ENCODE measurements at places on chromosomes 7 and 10.

DNA sequence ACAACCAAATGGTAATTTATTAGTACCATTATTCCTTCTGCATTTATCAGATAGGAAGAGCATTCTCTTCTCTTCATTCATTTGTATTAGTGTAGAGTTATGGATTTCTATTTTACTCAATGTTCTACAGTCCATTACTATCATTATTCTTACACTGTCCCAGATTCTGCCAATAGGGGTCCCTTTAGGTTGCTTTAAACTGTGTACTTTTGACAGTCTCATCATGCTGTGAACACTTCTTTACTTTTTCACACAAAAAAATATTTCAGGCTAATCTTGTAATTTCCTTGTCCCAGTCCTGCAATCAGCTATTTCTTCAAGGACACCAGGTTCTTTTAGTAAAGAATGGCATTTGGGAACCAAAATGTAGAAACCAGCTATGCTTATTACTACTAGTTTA lies 99.3 kb downstream of the ZNF248 start:
- no peak for DNase-seq

DNA sequence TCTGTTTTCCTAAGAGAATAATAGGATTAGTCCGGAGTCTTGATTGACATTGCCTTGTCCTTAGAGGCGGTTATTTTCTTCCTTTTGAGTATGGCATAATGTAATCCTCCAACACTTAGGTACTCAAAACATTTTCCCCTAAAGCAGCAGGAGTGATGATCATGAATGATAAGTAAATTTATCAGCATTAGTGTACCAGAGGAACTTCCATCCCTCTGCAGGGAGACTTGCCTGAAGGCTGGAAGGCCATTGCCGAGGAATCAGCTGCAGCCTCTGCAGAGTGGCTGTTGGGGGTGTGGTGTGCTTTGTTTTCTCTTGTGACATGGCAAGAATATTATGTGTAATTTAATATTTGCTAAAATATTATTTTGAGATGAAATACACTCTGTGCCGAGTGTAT lies 56.8 kb downstream of the RAB11FIP2 start:
- DNase-seq, result no peak

DNA sequence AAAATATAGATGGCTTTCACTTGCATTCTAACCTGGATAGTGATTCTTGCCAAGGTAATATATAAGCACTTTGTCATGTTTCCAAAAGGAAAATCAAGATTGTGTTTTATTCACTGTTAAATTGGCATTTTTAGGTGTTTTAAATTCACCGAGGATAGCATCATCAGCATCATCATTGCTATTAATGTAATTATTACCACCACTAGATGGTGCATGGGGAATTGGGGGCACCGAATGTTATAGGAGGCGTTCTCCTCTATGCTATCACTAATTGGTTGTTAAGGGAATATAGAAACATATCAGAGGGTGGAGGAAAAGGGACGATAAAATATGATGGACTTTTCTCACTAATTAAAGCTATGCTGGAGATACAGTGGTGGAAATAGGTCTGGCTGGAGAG lies 95.5 kb downstream of the CELF2 start:
- no peak for DNase-seq

- DNase-seq, result no peak
Observed at GRCh38 chr7:149569726-149570422, 72.3 kb upstream of the ZNF746 start.

DNA sequence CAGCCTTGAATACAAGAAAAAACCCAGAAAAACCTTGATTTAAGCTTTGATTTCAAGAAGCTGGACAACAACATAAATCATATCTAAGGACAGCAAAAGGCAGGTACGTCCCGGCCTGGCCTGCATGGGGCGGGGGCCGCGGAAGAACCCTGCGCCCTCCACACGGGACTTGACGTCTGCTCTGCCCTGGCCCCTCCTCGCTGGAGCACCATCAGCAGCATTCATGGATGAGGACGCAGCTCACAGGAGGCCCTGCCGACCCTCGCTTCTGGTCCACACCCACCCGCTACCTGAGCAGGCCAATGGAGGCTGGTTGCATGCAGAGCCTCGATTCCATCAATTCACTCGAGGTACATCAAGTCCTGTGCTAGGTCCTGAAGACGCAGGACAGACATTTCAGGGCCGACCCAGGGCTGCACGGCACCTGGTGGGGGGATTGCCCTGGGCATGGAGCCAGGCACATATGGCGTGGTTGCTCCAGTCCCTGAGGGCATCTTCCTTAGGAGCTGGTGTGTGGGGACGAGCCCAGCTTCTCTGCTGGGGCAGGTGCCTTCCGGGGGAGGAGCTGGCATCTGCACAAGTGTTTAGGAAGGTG lies 63.1 kb upstream of the NKX6-2 start:
- DNase-seq, result peak; percentile 66

DNA sequence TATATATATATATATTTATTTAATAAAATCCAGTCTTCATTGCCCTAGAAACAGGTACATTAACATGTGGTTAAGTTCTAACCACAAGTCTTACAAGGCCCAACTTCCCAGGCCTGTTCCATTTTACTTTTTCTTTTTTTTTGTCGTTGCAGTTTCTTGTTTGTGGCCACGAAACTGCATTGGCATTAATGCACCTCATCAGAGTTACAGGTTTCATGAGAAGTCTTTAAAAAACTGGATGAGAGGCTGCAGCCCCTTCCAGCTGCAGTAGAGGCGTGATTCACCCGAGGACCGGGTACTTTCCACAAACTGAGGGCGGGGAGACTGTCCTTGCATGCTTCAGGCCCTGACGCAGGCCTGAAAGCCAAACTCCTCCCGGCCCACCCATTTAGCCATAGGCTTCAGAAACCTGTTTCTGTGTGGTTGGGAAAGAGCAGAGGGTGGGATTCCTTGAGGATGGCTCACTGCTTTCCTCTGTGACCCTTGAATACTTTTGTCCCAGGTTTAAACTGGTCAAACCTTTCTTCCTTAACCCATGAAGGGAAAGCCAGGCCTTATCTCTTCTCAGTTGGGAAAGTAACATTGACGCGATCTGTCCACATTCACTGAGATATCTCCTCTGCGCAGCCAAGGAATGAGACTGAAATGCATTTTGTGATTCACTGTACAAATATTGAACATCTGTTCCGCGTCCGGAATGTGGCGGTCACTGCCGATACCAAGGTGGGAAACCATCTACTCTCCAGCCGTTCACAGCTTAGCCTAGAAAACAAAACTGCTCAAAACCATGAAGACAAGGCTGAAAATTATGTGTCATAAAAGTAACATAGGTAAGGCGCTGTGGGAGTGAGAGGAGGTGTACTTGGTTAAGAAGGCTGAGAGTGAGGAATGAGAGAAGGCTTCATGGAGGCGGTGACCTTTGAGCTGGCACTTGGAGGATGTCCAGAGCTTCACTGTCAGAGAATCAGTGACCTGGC lies 311.7 kb downstream of the GATA3 start:
- no peak for DNase-seq

Measured in NCI-H2171 treated with DMSO at 0.1 percent for 48 hours (cell line).